ENCODE measurements at places on chromosomes 7 and 10.

DNA sequence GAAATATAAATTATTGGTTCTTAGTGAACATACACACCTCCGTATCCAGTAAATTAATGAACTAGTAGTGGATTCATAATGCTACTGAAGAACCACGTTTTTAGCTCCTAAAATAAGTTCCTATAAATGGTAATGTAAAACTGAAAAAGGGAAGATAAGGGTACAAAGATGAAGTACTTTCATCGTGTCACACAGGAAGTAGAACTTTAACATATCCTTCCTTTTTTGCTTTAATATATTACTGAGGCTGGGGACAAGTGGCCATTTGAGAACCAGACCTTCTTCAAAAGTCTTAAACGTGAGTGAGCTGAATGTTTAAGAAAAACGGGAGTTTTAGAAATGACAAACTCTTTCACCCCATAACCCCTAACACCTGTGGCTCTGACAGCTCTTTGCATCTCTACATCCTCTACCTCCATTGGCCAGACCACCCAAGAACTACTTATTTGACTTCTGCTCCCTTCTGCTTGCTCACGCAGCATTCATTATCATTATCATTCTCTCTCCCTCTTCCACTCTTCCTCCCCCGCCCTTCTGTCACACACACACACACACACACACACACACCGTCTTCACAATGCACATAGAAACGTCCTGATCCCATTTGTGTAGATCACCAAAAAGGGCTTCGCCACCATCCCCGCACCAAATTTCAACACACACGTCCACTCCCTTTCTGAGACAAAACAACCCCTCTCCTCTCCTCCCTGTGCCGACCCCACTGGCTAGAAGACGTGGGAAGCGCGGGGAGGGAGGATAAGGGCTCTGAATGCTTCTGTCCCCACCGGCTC is 677 bp downstream of the SKAP2 start:
- DNase-seq, result no peak

DNA sequence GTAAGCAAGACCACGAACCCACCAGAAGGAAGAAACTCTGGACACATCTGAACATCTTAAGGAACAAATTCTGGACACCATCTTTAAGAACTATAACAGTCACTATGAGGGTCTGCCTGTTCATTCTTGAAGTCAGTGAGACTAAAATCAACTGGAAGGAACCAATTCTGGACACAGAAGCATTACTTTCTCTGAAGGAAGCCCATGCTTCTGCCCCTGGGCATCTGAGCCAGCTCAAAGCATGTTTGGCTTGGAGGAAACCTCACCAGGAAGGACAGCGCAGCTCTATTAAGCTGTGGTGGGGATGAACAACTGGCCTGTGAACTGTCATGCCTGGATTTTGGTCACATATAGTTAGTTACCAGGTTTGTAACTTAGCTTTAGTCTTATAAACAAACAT is 132.4 kb upstream of the GDF10 start:
- no peak for DNase-seq

DNA sequence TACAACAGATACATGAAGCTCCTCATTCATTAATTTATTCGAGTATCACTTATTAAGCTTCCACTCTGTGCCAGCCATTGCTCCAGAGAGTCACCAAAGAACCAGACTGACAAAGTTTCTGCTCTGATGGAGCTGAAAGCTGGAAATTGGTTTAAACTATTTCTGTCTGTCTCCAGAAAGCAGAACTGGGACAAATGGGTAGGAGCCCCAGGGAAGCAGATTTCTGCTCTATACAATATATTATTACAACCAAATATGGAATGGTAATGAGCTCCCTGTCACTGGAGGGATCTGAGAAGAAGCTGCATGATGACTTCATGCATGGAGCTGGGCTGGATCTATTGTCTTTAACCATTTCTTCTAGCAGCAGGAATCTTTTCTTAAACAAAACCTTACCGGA is 165.4 kb upstream of the ADO start:
- no peak for DNase-seq

GRCh38 chr10:84374455-84374854 is 46.1 kb downstream of the CCSER2 start:
- DNase-seq, result no peak

DNA sequence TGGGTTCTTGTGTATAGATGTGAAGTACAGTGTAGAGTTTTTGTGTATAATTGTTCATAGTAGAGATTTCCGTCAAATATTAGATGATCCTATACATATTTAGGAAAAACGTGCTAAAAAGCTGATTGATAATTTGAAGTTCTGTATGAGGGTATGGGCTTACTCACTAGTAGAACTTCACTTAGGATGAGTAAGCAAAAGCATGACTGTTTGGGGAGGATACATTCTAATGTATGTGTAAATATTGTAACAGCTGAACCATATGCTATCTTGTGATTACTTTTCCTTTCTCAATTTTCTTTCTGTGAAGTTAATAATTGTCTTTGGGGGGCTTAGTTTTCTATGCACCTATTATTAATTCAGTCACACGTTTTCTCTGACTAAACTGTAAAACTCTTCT is 53.2 kb upstream of the PDK4 start:
- no peak for DNase-seq

GRCh38 chr7:43204081-43204480 is 91.6 kb downstream of the HECW1 start:
- no peak for DNase-seq

DNA sequence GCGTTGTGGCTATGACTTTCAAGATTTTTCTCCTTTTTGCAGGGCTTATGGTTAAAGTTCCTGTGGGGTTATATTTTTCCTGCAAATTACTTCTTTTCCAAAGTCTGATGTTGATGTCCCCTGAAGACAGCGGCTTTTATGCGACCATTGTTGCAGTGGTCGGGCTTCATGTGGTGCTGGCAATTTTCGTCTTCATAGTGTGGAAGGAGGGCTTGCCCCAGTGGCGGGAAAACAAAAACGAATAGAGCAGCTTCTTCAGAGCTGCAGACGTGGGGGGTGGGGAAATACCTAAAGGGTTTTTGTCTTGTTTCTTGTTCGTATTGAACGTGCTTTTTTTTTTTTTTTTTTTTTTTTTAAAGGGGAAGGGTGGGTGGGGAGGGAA is 53.8 kb downstream of the MCMBP start:
- no peak for DNase-seq

DNA sequence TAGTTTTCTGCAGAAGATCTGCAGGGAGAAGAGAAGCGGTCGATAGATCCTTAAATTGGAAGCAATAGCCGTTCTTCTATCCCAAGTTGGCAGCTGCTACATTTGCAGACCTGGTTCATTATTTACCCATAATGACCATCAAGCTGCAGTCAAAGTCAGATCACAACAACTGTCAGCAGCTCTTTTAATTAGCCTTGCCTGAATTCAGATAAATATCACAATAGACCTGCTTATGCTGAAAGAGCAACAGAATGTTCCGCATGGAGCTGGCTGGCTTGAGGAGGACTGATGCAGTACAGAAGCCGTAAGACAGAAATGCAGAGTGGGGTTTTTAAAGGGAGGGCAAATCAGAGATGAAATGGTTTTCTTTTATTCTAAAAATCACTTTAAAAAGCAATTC is 109.4 kb downstream of the HIBADH start:
- no peak for DNase-seq

DNA sequence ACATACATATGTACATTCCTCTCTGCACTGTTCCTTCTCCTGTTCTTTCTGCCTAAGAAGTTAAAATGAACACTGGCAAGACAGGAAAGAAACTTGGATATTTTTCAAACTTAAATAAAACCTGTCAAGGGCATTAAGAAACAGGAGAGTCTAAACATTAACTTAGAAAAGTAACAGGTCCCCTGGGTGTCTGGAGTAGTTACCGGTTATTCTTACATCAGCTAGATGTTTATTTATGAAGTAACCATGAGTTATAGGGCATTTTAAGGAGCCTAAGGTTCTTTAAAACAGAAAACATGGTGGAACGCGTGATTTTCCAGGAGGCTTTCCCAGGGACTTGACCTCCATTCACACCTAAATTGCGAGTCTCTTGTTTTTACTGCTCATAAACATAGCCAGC is 148.2 kb downstream of the PRKCQ start:
- DNase-seq, result no peak

- no peak for DNase-seq
These were observed 222.7 kb upstream of the DPP6 start for GRCh38 chr7:153829525-153829924.

DNA sequence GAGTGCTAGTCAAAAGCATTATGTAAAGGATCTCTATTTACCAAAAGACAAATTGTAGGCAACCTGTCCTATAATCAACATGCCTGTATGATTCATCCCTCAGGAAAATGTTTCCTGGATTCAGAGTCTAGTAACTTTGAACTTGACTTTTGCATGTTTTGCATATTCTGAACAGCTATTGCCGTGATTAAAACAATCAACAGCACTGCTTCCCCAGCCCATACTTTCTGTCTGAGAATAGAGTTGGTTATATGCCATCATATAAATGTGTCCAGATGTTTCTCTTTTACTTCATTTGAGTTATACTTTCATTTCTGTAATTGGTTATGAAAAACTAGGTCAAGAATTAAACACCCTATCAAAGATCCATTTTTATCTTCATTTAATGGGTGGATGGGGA is 83.5 kb downstream of the ZMYND11 start:
- DNase-seq, result no peak

DNA sequence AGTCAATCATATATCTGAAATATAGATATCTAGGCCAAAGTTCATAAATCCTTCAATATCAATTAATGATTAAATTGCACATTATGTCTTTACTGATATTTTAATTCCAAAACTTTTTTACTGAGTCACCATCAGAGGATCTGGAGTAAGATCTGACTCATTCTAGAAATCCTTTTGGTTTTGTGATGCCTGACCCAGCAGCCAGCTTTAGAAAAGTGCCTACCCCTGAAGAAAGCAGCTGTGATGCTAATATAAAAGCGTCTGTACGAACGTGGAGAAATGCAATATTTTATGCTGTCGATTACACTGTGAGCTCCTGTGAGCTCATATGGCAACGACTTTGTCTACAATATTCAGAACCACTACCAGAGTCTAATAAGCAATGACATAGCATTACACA is 142.5 kb upstream of the LRRTM3 start:
- DNase-seq, result no peak

GRCh38 chr7:70037171-70037933 is 439.1 kb downstream of the AUTS2 start:
- DNase-seq, result no peak

All from amygdala (tissue), 56 donors.